Foreskin fibroblast (primary cell): ENCODE measurements at places on chromosomes 13 and 19.

DNA sequence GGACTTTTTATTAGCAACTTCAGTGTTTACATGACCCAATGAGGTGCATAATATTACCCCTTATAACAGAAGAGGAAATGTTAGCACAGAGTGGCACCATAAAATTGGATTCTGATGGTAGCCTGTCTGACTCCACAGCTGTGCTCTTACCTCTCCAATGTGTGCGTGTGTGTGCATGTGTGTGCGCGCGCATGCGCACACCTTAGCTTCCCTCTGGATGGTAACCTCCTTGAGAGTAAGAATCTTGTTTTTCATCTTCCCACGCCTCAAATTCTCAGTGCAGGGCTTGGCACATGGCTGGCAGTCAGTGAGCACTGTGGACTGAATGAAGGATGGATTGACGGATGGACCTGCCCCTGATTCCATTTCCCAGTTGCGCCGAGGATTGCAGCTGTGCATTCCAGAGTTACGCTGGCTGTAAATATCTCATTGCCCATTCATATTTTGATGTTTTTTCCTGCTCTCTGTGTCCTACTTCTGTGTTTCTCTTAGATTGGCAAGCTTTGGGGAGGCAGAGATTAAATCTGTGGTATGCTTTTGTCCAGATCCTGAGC is 99.2 kb upstream of the WASF3 start:
- no peak for DNase-seq

DNA sequence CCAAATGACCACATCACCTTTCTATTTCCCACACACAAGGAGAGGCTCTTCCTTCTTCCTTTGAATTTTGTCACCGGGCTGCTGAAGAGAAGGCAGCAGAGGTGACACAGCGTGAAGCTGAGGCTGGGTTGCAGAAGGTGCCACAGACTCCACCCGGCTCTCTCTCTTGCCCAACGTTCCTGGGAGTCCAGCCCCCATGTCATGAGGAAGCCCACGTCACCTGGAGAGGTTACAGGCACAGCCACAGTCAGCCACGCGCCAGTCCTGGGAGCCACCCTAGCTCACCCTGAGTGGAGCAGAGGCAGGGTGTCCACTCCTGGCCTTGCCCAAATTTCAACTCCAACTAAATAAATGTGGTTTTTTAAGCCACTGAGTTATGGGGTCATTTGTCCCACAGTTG is 4.8 kb upstream of the TMEM255B start:
- no peak for DNase-seq

DNA sequence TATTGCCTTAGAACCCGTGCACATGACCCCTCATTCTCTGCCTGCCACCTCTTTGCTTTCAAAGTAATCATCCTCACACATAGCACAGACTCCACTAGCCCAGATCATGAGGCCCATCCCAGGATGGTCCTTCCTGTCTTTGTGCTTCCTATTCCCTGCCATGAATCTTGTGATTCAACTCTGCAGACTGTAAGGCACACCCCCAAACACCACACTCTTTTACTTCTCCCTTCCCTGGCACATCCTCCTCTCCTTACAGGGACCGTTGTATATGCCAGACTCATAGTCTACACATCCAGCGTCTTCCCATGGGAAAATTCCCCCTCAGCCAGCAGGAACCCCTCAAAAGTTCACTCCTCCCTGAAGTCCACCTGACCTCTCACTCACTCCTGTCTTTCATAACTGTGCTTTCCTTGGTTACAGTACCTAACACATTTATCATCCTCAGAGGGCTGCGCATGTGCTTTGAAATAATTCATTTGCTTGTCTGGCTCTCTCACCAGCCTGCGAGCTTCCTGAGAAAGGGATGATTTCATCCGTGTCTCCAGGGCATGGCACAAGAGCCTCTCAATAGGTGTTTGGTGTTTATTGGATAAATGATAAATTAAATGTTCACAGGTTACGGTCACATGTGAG is 26.8 kb upstream of the LRCH1 start:
- no peak for DNase-seq

DNA sequence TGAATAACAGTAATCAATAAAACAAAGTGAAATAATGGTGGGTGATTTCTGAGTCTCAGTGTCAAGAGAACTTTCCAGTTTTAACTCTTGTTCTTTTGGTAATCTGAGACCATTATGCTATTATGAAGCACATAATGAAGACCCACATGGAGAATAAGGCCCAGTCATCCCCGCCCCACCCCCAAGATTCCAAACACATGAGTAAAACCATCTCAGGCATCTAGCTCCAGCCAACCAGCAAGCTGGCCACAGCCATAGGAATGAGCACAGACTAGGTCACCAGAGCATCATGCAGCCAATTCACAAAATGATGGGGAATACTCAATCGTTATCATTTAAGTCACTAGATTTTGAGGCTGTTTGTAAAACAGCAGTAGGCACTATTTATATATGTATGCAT is 1769.0 kb upstream of the PCDH20 start:
- peak; percentile 78 for DNase-seq

DNA sequence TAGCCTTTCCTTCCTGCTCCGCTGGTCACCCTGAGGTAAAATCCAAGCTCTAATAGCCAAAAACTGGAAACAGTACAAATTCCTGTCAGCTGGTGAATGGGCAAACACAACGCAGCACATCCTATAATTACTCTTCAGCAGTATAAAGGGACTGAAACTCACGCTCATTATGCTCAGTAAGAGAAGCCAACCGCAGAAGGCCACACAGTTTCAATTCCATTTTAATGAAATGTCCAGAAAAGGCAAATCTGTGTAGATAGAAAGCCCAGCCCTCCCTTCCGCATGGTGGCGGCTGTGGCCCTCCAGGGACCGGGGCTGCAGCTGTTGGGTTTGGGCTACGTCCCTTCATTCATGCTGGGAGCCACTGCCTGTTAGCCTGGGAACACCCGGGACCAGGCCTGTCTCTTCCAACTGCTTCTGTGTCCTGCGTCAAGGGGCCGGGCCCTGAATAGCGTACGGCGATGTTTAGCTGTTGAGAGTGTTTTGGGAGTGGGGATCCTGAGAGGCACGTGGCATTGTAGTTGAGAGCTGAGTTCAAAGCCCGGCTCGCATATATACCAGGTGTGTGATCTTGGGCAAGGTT is 23.5 kb downstream of the NKPD1 start:
- no peak for DNase-seq

GRCh38 chr13:45102136-45102507 is 18.2 kb upstream of the GTF2F2 start:
- no peak for DNase-seq

DNA sequence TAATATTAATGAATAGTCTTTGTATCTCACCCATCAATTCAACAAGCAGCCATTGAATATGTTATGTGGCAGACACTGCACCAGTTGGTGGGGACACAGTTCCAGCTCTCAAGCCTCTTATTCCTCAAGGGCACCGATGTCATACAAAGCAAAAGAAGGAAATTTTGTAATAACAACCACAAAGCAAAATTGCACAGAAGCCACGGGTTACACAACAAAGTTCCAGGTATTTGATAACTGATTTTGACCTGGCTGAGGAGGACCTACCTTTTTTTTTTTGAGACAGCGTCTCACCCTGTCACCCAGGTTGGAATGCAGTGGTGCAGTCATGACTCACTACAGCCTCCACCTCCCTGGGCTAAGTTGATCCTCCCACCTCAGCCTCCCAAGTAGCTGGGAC is 266.7 kb downstream of the FOXO1 start:
- no peak for DNase-seq

DNA sequence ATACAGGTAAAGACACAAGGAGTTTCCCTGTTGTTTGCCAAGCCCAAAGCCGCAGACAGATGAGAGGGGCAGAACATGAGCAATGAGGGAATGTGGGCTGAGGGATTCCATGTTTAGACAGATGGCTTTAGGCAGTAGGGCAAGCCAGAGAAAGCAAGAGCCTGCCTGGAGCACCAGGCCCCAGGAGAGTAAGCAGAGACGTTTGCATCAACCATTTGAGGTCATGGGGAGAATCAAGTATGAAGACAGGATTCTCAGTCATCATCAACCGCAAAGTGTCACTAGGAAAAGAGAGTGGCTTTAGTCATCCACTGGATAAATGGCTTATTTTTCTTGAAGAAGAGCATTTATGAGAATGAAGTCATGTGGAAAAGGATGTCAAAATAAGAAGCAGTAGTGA is 184.7 kb downstream of the COG6 start:
- no peak for DNase-seq

DNA sequence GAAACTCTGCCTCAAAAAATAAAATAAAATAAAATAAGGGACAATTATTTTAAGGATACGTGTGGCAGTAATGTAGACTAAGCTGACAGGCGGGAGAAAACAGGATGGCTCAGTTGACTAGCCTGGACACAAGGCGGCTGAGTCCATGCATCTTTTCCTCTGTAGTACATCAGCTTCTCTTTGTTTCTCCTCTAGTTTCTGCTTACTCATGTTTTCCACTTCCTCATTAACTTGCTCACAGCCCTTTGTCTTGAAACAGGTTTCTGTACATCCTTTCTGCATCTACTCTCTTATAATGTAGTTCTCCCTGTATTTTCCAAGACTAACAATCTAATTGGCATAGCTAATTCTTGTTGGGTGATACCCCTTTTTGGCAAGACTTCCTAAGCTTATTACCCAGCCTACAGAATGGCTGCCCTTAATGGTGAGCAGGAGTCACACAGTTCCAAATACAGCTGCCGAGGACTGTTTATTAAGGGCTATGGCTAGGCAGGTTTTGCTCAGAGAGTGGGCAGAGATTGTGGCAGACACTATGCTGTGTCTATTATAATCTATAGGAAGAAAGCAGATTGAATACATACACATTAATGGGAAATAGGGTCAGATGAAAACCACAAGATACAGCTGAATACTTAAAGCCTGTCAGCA is 58.7 kb upstream of the KLF5 start:
- no peak for DNase-seq

- peak; percentile 46 for DNase-seq
Measured at GRCh38 chr13:41675306-41675705, 218.0 kb downstream of the RGCC start.
